CD14-positive monocyte (primary cell): ENCODE measurements at places on chromosomes 6 and 20.

DNA sequence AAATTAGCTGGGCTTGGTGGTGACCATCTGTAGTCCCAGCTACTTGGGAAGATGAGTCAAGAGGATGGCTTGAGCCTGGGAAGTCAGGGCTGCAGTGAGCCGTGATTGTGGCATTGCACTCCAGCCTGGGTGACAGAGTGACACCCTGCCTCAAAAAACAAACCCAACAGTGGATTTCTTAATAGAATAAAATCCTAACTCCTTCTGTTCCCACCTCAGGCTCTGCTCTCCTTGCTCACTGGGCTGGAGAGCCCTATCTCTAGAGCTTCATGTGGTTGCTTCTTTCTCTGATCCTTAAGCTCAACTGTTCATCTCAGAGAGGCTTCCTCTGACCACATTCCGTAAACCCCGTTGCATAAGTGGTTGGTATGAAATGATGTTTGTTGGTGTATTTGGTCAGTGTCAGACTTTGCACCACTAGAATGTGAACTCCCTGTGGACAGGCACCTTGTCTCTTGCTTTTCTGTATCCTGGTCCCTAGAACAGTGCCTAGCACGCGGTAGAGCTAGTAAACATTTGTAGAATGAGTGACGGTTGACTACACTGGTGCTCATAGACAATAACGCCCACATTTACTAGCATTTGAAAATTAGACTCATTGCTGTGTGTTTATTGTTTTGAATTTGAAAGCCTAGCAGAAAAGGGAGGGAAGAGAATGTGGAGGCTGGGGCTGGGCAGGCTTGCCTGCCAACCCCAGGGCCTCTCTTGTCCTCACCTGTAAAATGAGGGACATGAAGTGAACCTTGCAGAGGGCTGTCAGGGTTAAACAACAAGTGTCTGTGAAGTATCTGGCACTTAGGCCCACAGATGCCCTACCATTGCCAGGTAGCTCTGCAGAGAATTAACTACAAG, 4.2 kb downstream of the MAPRE1 start:
- DNase-seq: no peak

GRCh38 chr20:50919567-50919966, 11.7 kb downstream of the ADNP start:
- no peak for DNase-seq

GRCh38 chr6:81228912-81229555, 523.4 kb downstream of the TENT5A start:
- DNase-seq: no peak

GRCh38 chr6:24643920-24644319, 2.1 kb downstream of the KIAA0319 start:
- no peak for DNase-seq

DNA sequence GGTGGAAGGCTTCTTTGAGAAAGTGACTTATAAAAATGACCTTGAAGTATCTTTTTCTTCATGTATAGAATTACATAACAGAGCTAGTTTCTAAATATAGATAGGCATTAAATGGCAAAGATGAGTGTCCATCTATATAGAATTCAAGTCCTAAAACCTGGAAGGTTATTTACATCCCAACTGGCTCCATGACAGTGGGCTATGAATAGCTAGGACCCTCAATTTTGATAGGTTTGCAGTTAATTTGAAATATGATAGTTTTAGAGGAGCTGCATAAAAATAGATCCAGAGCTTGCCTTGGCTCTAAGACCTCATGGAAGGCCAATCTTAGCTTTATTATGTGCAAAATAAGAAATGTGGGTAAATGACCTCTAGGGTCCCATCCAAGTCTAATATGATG, 310.6 kb upstream of the CITED2 start:
- no peak for DNase-seq

GRCh38 chr20:58306421-58307261, 2.9 kb upstream of the RAB22A start:
- peak; percentile 98 for DNase-seq

DNA sequence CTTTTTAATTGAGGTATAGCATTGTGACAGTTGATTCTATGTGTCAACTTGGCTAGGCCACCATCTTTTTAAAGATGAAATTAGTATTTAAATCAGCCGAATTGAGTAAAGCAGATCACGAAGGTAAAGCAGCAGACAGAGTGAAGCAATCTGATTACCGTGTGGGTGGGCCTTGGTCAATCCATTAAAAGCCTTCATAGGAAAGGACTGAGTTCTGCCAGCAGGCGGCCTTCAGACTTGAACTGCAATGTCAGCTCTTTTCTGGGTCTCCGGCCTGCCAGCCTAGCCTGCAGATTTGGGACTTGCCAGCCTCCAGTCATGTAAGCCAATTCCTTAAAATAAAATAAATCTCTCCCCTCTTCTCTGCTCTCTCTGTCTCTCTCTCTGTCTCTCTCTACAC, 22.4 kb upstream of the TGM2 start:
- no peak for DNase-seq

DNA sequence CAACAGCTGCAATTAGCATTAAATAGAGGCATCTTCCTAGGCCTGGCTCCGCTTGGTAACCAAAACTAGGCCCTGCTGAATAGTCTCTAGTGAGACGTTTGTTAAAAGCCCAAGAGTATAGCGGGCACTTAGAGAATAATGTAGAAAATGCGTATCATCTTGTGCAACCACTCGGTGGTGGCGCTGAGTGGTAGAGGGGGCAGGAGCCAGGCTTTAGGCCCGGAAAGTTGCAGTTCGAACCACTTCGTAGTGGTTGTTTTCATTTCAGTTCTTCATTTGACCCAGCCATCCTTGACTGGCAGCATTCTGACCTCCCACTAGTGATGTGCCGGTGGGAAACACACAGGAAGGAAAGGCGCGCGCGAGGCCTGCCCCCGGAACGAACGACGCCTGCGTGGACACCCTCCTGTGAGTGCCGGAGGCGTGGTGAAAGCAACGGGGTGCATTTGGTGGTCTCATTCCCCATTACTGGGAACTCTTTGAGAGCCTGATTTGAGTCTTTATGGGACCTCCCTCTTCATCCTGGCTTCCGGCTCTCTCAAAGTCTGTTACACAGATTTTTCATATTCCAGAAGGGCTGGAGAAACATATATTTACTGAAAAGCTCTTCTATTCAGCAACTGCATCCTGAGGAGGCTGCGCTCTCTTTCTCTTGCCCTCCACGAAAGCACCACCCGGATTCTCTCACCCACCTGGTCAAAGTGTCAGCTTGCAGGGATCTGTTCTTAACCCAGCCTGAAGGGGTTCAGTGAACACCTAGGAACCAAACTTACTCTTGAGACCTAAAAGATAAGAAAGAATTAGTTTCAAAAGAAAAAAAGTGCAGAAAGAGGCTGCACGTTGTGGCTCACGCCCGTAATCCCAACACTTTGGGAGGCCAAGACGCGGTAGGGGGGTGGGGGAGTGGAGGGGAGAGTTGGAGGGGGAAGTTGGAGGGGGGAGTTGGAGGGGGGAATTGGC, 18.2 kb downstream of the GPX5 start:
- DNase-seq: no peak

GRCh38 chr20:48682529-48683363, 145.1 kb downstream of the PREX1 start:
- no peak for DNase-seq

- no peak for DNase-seq
Observed at GRCh38 chr6:142342986-142343385, 41.2 kb downstream of the ADGRG6 start.

DNA sequence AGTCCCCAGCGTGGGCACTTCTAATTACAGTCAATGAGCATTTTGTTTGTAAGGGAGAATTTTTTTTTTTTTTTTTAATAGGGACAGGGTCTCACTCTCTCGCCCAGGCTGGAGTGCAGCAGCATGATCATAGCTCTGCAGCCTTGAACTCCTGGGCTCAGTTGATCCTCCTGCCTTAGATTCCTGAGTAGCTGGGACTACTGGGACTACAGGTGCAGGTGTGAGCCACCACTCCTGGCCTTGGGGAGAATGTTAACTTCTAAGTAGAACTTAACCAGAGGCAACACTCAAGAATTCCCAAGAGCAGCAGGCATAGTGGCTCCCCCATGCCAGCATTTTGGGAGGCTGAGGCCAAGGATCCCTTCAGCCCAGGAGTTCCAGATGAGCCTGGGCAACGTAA, 52.9 kb upstream of the ZNF217 start:
- DNase-seq: no peak

GRCh38 chr6:169810066-169810989, 58.9 kb downstream of the ERMARD start:
- no peak for DNase-seq

GRCh38 chr6:16623029-16623653, 138.1 kb downstream of the ATXN1 start:
- no peak for DNase-seq

DNA sequence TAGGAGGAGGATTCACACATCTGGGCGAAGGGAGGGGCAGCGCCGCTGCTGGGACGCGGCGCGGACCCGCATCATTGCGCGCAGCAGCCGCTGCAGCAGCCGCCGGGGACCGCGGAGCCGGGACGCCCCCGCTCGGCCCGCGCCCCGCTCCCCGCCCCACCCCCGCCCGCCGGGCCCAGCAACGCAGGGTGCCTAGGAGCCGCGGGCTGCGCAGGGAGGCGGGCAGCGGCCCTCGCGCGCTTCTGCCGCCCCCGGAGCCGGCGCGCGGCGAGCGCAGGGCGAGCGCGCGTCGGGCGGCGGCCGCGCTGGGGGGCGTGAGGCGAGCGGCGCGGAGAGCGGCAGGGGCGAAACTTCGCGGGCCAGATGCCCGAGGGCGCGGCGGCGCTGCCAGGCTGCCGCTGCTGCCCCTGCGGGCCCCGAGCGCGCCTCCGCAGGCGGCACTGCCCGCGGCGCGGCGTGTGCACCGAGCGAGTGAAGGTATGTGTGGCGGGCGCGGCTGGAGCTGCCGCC, at the start of gene NKAIN2:
TSS of gene NKAIN2 (plus strand) at position 362 of the 510 bp plus-strand sequence.
- no peak for DNase-seq

- no peak for DNase-seq
Observed at GRCh38 chr6:147099974-147100373, 104.2 kb upstream of the STXBP5 start.

- DNase-seq: no peak
Observed at GRCh38 chr6:11188161-11188915, 44.1 kb downstream of the NEDD9 start.

DNA sequence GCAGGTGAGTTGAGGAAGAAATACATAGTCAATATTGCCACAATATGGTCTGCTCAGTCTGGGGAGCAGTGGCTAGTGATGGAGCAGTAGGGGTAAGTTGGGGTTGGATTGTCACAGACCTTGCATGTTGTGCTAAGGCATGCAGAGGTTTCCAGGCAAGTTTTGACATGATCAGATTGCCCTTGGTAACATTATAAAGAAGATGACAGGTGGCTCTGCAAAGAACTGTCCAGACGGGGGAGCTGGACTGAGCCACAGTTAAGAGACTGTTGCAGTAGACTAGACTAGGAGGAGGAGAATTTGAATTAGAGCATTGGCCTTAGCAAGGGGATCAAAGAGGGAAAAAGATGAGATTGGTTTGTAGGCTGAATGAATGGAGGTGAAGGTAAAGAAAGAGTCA, 23.4 kb downstream of the ATRN start:
- DNase-seq: no peak

- no peak for DNase-seq
Observed at GRCh38 chr6:33802186-33802958, 1.4 kb downstream of the MLN start.
